Stimulated activated CD8-positive, alpha-beta memory T cell treated with anti-CD3 and anti-CD28 coated beads, Interleukin-12 subunit alpha, Interleukin-12 subunit beta, amount 100 ng/mL, for 1 hour (primary cell): ENCODE measurements at places on chromosomes 4 and X.

DNA sequence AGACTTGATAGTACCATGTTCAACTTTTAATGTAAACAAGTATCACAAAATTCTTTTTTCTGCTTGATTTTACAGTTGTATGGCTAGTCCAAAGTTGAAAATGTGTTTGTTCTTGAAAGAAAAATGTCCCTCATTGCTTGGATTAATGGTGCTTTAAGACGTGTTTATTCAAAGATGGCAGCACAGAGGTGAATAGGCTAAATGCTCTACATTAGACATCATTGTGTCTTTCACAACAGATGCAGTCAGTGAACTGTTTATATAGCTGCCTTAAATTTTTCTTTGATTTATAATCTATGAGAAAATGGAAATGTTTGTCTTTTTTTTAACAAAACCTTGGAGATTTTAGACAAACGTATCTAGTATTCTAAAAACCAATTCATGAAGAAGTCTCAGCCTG, 137.3 kb downstream of the BMPR1B start:
- no peak for DNase-seq

GRCh38 chrX:130179579-130180215, 7.9 kb downstream of the RAB33A start:
- no peak for DNase-seq

GRCh38 chr4:88166608-88167007, 8.2 kb upstream of the ABCG2 start:
- no peak for DNase-seq

GRCh38 chr4:76144546-76144945, 3.7 kb downstream of the NUP54 start:
- DNase-seq = no peak

DNA sequence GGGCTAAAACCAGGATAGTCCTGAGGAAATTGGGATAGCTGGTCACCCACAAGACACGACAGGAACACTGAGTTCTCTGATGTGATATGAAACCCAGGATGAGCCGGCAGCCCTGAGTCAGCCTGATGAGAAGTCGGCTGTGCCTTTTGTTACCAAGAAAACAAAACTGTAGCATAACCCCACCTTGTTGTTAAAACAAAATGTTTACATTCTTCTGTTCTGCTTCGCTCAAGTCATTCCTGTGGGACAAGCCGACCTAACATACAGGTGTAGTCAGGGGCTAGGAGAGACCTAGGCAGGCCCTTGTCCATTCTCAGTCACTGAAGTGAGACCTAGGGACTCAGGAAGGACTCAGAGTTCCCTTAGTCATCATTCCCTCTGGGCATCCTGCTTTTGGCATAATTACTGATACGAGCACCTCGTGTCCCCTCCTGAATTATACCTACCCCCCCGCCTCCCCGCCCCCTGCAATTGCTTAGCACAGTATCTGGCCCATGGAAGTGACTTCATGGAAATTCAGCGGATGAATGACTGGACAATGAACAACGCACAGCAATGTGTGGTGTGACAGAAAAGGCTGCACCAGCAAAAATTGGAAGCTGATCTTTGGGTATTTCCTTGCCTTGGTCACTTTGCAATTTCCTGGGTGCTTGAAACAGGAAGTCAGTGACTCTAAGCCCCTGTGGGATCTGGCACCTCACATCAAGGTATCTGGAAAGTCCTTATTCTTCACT, 31.9 kb upstream of the TLR2 start:
- DNase-seq = no peak

DNA sequence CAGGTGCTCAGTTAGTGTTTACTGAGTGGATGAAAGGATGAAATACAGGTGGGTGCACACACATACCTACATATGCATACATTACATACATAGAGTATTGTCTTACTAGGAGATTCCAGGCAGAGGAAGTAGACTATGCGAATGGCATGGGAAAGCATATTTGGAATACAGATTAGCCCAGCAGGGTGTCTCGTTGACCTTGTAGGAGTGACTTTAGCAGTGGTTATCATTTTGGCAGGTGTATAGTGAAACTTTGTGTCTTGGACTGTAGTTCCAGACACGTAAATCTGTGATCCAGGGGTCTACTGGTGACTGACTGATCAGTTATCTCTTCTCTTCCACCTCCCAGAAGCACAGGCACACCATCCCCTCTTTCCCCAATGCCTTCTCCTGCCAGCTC, 86.3 kb downstream of the KLHL8 start:
- no peak for DNase-seq

- no peak for DNase-seq
Observed at GRCh38 chr4:71827826-71828225, 43.9 kb upstream of the GC start.

DNA sequence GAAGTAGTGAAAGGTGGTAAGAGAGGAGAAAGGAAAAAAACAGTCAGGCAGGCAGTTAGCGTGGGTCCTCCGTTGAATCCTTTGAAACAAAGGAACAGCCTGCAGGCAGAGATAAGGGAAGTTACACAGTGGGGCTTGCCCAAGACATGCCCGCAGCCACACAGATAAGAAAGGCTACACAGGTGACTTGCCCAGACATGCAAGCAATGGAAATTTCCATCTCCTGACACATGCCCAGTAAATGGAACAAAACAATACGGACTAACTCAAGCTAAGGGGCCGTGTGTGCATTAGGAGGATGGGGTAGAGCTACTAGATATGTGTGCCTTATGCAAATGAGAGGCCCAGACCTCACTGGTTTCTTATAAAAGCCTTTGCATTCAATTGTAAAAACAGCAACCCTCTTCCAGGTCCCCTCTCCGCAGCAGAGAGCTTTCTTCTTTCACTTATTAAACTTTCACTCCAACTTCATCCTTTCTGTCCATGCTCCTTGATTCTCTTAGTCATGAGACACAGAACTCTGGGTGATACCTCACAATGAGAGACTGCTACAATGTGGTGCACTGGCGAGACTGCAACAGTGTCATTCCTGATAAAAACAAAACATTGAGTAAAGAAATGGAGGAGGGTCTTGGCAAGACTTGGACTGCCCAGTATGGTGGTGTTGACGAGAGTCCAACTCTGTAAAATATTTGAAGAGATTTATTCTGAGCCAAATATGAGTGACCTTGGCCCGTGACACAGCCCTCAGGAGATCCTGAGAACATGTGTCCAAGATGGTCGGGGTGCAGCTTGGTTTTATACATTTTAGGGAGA, 997.4 kb upstream of the PRKX start:
- DNase-seq = no peak

DNA sequence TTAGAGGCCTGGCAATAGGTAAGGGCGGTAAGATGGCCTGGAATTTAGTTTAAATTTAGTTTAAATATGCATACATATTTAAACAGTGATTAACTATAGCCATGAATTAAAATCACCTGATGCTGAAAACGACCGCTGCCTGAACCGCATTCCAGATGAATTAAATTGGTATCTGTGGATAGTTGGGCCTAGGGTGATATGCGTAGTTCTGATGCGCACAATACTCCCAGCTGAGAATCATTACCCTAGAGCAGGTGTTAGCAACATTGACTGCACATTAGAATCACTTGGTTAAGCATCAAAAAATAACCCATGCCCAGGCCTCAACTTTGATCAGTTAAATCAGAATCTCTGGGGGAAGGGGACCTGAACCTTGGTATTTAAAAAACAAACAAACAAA, 432.4 kb downstream of the GBA3 start:
- DNase-seq = no peak

DNA sequence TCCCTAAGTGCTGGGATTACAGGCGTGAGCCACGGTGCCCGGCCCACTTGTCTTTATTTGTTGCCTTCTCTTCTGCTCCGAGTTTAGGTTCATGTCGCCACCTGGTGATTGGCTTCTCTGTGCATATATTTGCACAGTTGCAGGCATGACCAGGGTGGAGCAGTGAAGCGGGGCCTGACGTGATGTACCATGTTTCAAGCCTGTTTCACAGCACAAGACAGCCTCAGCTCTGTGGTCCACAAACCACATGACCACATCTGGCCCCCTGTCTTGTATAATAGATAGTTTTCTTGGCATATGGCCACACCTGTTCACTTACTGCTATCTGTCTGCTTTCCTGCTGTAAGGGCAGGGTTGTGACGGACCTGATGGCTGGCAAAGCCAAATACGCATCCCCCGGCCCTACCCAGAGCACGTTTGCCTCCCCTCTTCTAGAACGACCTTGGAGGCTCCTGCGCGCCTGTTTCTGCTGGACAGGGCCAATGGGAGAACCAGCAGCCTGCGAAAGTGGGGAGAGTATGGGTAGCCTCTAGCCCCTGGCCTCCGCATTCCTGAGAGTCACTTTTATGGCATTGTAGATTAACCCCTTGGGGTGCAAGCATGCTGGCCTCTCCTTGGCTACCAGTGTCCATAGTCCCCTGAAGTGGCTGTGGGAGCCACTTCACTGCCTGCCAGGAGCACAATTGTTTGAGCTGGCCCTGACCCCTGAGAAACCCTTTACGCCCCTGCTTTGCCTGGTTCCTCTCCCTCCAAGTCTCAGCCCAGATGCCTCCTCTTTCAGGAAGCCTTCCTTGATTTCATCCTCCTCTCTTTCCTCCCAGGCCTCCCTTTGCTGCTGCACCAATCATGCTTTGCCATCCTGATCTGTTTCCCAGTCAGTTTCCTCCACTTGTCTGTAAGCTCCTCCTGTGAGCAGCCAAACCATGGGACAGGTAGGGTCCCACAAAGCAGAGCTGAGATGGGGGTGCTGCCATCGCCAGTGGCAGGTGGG, 6.0 kb upstream of the SH3TC1 start:
- DNase-seq = no peak
